ENCODE measurements at places on chromosomes 13 and 19.

- no peaks in the 10 kb centered on the region for H3K4me1 ChIP-seq
- no peak for DNase-seq
- H3K4me3 ChIP-seq = no peak overlapping the region
- no peaks in the 10 kb centered on the region for H3K27me3 ChIP-seq
- no peak overlapping the region for H3K27ac ChIP-seq
Measured at GRCh38 chr13:74860789-74861188, 621.2 kb downstream of the TBC1D4 start.

DNA sequence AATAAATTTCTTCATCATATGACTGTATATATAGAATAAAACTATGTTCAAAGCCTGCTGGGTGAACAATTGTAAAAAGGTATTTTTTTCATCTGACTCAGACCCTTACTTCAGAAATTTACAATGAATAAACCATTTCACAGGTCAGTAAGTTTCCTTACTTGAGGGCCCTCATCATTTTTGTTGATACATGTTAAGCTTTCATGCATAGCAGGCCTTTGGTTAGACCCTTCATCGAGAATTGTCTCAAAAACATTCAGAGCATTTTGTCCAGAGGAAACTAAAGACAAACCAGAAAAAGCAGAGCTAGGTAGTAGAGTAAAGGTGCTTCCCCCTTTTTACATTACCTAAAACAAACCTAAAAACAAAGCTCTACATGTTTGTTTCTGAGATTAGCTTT is 46.2 kb downstream of the FNDC3A start:
- peaks cover 5% of the 10 kb centered on the region for H3K36me3 ChIP-seq
- H3K27me3 ChIP-seq = no peaks in the 10 kb centered on the region
- no peaks in the 10 kb centered on the region for H3K4me1 ChIP-seq
- no peak overlapping the region for H3K4me3 ChIP-seq
- DNase-seq = no peak
- H3K27ac ChIP-seq = no peak overlapping the region

DNA sequence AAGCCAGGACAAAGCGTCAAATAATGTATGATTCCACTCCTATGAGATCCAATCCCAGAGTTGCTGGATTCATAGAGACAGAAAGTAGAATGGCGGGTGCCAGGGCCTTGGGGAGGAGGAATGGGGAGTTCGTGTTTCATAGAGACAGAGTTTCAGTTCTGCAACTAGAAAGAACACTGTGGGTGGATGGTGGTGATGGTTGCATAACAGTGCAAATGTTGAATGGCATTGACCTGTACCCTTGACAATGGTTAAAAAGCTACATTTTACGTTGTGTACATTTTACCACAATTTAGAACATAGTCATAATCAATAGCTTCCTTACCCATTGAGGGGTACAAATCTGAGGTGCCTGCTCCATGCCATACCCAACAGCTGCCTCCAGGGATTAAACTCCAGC is 33.4 kb downstream of the MBD3L2B start:
- no peaks in the 10 kb centered on the region for H3K36me3 ChIP-seq
- no peak overlapping the region for H3K27ac ChIP-seq
- H3K4me1 ChIP-seq = no peaks in the 10 kb centered on the region
- no peak overlapping the region for H3K4me3 ChIP-seq
- no peak for DNase-seq
- peaks cover 34% of the 10 kb centered on the region for H3K27me3 ChIP-seq

DNA sequence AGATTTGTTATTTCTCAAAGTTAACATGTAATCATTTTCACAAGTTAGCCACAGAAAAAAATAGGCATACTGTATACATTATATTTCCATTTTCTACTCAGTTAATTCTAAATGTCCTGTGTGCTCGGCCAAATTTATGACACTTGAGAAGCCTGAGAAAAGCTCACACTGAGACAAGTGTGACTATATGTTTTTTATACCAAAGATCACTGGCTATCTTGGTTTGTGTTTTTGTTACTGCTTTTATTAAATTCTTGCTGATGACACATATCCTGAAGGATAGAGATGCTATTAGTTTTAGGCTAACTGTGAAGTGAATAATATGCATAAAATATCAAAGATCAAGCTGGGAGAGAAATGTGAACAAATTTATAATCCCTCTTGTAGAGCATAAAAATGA is 49.3 kb upstream of the IL17D start:
- no peaks in the 10 kb centered on the region for H3K27me3 ChIP-seq
- no peak overlapping the region for H3K27ac ChIP-seq
- H3K4me3 ChIP-seq = no peak overlapping the region
- no peaks in the 10 kb centered on the region for H3K36me3 ChIP-seq
- H3K4me1 ChIP-seq = peaks cover 6% of the 10 kb centered on the region

GRCh38 chr13:107803822-107804495 is 411.4 kb downstream of the LIG4 start:
- H3K36me3 ChIP-seq = no peaks in the 10 kb centered on the region
- no peak for DNase-seq
- H3K4me1 ChIP-seq = no peaks in the 10 kb centered on the region
- H3K4me3 ChIP-seq = no peak overlapping the region
- no peak overlapping the region for H3K27ac ChIP-seq

All from Calu3 (cell line).